ENCODE measurements at places on chromosomes 13 and 19. TPM values are rescaled to one million over a fixed set of nuclear protein-coding genes. Genes with fewer than 3 reads are reported as not detected.

The ALG5 gene
- total RNA-seq, result 39.4 TPM

The POSTN gene
- not detected for total RNA-seq

The ZNF813 gene
- 0.88 TPM for total RNA-seq

DNA sequence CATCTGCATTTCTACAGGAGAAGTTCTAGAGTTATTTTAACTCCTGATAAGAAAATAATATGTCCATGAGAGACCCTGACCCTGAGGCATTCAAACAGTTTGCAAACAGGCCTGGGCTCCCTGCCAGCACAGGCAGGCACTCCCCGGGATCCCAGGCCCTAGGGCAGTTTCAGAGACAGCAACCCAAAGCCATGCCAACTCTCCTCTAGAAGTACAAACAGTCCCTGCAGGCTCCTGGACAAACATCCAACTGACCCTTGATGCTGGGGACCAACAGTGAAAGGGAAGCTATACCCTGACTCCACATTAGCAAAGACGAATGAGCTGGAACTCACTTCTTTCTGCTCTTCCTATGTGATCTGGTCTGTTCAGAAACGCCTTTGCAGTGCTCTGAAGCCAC, 44.8 kb downstream of the CCDC70 start:
- no peaks in the 10 kb centered on the region for H3K4me1 ChIP-seq
- no peak overlapping the region for H3K4me3 ChIP-seq
- H3K27me3 ChIP-seq, result no peaks in the 10 kb centered on the region
- no peak overlapping the region for H3K27ac ChIP-seq
- H3K36me3 ChIP-seq, result no peaks in the 10 kb centered on the region

DNA sequence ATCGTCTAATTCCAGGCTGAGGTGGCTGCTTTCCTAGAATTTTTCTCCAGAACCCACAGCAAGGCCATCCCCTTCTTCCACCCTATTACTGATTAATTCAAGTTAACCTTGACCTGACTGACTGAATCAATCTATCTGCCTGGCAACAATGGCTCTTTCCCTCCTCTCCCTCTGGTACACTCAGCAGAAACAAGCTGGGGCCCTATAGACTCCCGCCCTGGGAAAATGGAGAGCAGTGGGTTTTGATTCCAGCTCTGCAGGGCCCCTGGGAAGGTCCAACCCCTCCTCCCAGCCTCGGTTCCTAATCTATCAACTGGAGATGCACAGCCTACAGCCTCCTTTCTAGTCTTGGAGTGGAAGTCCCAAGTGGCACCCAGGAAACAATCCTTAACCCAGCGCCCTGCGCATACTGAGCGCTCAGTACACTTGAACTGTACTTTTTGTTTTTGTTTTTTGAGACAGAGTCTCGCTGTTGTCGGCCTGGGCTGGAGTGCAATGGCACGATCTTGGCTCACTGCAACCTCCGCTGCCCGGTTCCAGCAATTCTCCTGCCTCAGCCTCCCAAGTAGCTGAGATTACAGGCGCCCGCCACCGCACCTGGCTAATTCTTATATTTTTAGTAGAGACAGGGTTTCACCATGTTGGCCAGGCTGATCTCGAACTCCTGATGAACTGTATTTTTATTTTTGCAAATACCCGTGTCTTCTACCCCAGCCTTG, 5.2 kb upstream of the C3 start:
- H3K27ac ChIP-seq, result no peak overlapping the region
- DNase-seq, result no peak

- peaks cover 14% of the 10 kb centered on the region for H3K36me3 ChIP-seq
- no peak overlapping the region for H3K27ac ChIP-seq
- no peaks in the 10 kb centered on the region for H3K27me3 ChIP-seq
- no peaks in the 10 kb centered on the region for H3K4me1 ChIP-seq
- no peak overlapping the region for H3K4me3 ChIP-seq
Observed at GRCh38 chr13:19993024-19993423, 34.5 kb downstream of the ZMYM2 start.

DNA sequence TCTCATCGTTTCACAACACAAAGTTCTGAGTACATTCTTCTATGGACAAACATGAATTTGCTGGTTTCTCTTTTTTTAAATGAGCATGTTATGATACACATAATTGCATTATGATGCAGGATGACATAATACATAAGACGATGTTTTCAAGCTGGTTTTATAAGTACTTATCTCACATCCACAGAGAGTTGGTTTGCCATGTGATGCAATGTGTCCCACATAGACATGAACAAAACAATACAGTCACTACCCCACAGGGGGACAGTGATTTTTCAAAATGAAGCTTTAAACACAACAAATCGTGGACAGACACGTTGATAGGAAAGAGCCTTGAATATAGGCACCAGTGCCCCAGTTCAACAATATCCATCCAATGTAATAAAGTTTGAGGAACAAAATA, 447.1 kb downstream of the KLF12 start:
- no peaks in the 10 kb centered on the region for H3K27me3 ChIP-seq
- H3K4me1 ChIP-seq, result no peaks in the 10 kb centered on the region
- no peak overlapping the region for H3K27ac ChIP-seq
- H3K4me3 ChIP-seq, result no peak overlapping the region
- H3K36me3 ChIP-seq, result no peaks in the 10 kb centered on the region

- H3K27me3 ChIP-seq, result no peaks in the 10 kb centered on the region
- no peak overlapping the region for H3K4me3 ChIP-seq
- no peak overlapping the region for H3K27ac ChIP-seq
- H3K36me3 ChIP-seq, result no peaks in the 10 kb centered on the region
- H3K4me1 ChIP-seq, result no peaks in the 10 kb centered on the region
Observed at GRCh38 chr13:34793301-34793700, 148.8 kb upstream of the NBEA start.
